ENCODE measurements at places on chromosomes 3 and 15. TPM values are rescaled to one million over a fixed set of nuclear protein-coding genes. Genes with fewer than 3 reads are reported as not detected.

DNA sequence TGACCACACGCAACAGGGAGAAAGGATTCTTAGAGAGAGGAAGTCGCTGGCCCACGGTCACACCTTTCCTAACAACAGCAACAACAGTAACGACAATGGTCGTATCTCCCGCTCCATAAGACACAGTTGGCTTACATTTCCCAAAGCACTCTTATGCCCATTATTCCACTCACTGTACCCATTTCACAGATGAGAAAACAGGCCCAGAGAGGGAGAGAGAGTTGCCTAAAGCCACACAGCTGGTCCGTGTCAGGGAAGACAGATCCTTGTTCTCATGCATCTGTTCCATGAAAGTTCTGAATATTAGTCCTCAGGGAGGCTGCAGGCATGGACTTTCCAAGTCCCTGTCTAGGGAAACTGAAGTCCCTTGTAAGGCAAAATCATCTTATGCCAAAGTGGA, 42.0 kb upstream of the ATP2B2 start:
- DNase-seq: no peak

DNA sequence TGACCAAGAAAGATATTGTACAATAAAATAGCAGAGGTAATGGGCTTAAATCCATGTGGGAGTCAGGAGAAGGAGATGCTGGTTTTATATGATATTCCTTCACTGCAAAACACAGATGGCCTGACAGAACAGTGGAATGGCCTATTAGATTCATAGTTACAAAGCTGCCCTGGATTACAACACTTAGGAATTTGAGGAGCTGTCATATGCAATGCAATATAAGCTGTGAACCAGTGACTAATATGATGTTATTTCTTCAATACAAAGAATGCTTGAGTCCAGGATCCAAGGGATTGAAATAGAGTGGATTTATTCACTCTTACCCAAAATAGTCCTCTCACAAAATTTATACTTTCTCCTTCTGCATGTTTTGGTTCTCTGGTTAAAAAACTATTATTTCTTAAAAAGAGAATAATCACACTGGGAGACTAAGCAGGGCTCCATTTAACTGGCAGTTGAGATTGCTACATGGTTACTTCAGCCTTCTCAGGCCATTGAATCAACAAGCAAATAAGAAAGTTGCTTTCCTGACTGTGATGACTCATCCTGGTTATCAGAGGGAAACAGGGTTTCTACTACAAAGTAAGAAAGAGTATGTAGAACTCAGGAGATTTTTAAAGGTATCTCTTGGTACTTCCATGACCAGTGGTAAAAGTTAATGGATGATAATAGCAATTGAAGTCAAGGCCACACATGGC, 79.8 kb upstream of the ZPLD1 start:
- DNase-seq: no peak

DNA sequence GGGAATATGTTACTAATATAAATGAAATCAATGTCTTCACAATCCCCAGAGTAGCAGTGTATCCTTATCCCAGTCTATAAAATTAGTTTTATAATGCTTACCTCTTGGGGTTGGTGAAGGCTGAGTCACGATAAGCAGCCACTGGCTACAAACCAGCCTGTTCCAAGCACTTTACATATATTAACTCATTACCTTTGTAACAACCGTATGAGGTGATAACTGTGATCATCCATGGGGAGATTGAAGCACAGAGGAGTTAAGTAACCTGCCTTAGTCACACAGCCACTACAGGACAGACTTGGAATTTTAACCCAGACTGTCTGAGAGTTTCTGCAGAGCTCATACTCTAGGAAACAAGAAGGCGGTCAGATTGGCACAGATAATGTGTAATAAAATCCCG, 43.3 kb upstream of the MITF start:
- no peak for DNase-seq

DNA sequence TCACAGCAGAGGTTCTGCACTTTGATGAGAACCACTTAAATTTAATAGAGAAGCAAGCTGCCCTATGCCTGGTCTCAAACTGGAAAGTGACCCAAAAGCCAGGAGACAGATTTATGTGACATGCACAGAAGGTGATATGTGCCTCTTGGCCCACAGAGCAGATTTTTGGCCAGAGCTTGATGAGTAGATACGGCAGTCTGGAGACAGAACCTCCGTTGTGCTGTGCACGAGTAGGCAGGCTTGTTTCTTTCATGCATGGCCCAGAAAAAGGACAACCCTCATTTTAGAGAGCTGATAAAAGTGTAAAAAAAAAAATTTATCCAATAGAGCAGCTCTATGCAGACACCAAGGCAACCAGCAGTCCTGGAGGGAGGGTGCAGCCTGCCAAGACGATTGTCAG, 423.1 kb downstream of the CNTN6 start:
- peak; percentile 97 for DNase-seq

The DLEC1 gene
- not detected for total RNA-seq

The COL6A5 gene
- total RNA-seq: not detected

Measured in G401 (cell line).